ENCODE measurements at places on chromosomes 5 and 9.

GRCh38 chr5:72837524-72838096 lies 21.1 kb downstream of the TNPO1 start:
- DNase-seq, result no peak

DNA sequence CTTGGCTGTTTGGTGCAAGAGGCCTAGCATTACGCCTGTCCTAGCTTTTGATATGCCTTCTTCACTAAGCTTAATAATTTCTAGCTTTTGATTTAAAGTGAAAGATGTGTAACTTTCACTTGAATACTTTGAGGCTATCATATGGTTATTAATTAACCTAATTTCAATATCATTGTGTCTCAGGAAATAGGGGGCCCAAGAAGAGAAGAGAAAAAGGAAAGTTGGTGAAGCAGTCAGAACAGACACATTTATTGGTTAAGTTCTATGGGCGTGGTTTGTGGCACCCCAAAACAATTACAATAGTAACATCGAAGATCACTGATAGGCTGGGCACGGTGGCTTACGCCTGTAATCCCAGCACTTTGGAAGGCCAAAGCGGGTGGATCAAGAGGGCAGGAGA lies 40.9 kb upstream of the F2RL2 start:
- DNase-seq, result no peak

DNA sequence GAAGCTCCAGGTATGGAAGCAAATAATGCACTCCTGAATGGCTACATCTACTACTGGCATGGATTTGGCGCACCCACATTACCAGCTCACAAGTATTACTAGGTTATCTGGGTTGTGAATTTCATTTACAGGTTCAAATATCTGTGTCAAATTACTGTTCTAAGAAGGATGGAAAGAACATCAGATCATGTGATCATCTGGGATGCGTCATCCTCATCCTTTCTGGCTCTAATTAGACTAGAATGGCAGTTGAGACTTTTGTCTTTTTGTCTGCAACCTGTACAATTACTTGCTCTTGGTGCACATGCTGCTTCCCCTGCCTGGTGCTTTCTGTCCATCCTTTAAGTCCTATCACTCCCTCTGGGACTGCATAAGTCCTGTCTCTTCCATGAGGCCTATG lies 64.1 kb downstream of the PJA2 start:
- DNase-seq, result no peak

DNA sequence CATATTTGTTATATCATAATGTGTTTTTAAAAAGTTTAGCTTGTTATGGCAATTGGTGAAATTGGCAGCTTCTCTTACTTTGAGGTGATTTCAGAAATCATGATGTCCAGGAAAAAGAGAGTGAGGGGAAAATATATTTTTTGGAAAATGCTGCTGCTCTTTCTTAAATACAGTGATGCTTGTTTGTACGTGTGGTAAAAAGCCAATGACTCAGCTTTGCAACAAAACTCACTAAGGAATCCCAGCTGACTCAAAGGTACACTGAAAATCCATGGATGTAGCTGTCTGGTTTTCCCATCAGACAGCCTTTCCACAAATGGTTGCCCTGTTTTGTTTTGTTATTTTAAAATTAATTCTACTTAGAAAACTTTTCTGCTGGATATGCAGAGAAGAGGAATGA lies 306.4 kb upstream of the PAPPA start:
- DNase-seq, result no peak

- DNase-seq, result no peak
Observed at GRCh38 chr5:133680830-133681565, 68.7 kb upstream of the FSTL4 start.

DNA sequence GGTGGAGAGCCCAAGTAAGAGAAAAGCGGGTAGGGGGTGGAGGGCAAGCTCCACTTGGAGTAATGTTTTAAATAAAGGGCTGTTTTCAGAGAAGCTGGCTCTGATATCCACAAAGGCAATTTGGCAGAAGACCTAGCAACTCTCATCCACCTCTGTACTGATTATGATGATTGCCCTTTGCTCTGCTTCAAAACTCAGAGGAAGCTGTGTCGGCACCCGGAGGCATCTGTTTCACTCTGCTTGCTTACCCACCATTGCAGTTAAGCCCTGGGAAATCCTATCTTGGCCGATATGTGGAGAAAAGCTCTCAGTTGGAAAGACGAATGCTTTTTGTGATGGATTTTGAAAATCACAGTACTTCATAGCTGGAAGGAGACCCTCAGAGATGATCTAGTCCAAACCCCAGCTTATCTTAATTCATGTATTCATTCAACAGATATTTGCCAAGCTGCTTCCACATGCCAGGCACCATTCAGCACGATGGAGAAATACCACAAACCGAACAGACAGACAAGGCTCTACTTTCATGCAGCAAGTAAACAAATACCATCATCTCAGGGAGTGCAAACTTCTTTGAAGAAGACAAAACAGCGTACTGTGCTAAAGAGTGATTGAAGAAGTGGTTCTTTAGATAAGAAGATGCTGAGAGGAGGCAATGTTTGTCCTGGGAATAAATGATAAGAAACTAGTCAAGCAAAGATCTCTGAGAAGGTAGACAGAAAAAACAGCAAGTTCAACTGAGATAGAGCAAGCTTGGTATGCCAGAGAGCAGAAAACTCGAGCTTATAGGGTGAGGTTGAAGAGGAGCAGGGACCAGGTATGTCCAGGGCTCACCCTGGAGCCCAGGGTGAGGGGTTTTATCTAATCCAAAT lies 140.4 kb upstream of the SPDL1 start:
- no peak for DNase-seq

DNA sequence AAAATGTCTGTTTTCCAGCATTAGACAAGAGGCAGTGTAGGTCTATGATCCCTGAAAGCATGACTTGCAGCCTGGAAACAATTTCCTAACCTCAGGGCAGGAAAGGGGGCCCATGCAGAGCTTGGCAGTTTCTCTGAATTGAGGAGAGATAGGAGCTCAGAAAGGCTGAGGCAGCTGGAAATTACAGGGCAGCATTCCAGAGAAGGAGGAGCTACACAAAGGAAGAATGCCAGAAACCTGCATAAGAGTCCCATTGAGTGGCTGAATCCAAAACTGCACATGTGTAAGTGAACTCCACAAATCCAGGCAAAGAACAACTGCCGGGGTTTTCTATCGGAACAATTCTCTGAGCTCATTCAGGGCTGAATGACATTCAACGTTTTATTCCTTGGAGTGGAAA lies 346.8 kb downstream of the PIK3R1 start:
- no peak for DNase-seq

DNA sequence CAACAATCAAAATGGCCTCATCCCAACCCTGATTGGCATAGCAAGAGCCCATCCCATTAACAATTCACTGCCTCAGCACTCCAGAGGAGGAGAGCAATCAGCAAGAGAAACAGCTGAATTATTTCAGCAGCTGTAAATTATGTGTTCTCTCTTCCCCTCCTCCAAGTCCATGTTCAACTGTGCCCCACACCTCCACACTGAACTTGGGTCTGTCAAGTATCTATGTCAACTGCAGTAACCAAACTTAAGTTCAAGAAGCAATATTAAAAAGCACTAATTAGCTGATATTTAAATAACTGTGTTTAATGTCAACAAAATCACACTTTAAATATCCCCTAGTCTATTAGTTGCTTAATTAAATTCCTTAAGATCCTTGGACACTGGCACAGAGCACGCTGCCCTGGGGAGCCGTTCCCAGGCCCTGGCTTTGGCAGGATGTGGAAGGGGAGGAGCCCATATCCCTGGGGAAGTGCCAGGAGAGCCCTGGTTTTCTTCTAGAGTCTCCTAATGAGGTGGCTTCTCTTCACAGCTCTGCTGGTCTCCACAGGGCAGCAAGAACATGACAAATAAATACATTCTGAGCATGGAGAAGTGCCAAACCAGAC lies 50.6 kb downstream of the SIL1 start:
- no peak for DNase-seq

- peak; percentile 61 for DNase-seq
Observed at GRCh38 chr5:134526483-134527155, 1.1 kb downstream of the JADE2 start.

DNA sequence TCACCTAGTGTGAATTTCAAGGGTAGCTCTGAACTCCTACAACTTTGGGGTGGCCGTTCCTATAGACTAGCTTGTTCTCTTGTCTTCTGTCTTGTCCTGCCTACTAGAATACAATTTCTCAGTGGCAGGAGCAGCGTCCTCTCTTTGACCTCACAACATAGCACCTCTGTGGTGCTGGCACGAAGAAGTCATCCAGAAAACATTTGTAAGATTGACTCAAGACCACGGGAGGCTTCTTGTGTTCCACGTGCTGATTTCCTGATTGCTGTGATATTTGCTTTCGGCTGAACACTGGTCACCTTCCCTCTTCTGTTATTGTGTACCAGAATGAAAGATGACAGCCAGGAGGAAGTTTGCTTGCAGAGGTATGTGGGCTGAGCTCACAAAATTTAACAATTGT lies 27.0 kb downstream of the SLC1A1 start:
- DNase-seq, result no peak

DNA sequence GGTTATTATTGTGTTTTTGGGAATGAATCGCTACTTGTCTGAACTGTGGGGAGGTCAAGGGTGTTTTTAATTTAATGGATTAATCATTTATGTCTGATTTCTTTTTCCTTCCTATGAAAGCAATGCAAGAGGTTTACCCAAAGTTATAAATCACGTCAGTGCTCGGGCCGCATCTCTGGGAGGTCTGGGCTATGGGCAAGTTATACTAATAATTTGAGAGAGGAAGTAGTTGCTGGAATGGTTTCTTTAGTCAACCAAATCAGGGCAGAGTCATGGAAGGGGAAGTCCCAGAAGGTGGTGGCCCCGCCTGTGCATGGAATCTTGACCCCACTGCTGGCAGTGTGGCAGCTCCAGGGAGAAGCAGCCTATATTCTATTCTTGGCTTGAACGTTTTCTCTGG lies 180.2 kb downstream of the HSPA4 start:
- DNase-seq, result no peak

DNA sequence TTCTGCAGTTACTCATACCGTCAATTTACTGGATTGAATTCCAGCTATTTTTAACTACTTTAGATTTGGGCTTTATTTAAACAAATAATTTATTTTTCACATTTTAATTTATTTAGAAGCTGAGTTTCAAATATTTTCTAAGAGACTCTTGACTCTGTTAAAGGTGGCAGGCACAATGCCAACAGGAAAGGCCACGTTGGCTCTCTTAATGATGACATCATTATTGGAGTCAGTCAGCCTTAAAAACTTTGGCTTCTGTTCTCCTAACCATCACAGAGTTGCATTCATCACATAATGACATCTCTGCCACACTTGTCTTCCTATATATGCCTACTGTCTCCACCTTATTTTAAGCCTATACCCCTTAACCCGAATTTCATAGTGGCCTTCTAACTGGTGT lies 172.3 kb upstream of the PLPPR1 start:
- DNase-seq, result no peak

All from GOT3 (cell line).